Mesendoderm (in vitro differentiated cells): ENCODE measurements at places on chromosomes 12 and 14.

- DNase-seq = no peak
Observed at GRCh38 chr12:24814379-24815113, 134.4 kb downstream of the BCAT1 start.

GRCh38 chr14:94398182-94398479 is 9.7 kb upstream of the SERPINA1 start:
- DNase-seq = no peak

GRCh38 chr12:69840727-69841126 is 15.7 kb downstream of the MYRFL start:
- DNase-seq = no peak

- no peak for DNase-seq
Observed at GRCh38 chr12:15855646-15856045, 26.5 kb upstream of the STRAP start.

- no peak for DNase-seq
Observed at GRCh38 chr12:45572114-45572513, 157.4 kb upstream of the ARID2 start.

- no peak for DNase-seq
Observed at GRCh38 chr12:57626111-57626920, 6.7 kb downstream of the B4GALNT1 start.
